Stimulated activated CD8-positive, alpha-beta memory T cell treated with anti-CD3 and anti-CD28 coated beads, Interleukin-7, amount 100 ng/mL, for 1 hour (primary cell): ENCODE measurements at places on chromosomes 3 and 15.

DNA sequence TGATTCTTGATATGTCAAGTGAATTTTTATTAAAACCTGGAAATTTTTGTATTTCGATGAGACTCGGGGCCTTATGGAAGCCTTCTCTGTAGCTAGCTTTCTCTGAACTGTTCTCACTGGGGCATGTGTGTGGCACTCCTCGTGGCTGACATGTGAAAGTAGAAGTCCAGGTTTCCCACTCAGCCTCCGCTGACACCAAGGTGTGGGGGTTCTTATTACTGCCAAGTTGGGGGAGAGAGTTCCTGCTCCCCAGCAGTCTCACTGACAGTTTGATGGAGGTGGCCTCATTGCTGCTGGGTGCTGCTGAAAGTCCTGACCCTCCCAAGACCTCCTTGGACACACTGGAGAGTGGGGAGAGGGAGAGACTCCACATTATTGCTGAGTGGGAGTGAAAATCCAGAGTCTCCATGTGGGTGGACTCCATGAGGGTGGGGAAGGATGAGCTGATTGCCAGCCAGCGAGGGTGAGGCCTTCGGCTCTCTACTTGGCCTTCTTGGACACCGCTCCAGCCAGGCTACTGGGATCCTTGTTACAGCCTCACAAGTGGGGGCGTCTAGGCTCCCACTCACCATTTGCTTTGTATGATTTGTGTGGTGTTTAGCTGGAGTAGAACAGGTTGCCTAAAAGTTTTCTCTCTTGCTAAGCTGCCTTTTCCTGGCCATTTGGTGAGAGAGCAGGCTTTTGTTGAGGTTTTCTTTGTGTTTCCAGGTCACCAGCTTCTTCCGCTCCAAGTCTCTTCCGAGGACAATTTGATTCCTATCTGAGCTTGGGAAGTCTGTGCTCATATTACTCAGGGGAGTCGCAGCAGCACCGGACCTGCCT lies 64.1 kb downstream of the LSM3 start:
- DNase-seq = no peak

- DNase-seq = no peak
Measured at GRCh38 chr3:61561374-61562041, at the start of gene PTPRG. Gene PTPRG, plus strand, starts transcription at chr3:61561571. Its CDS starts 717 bp downstream, at chr3:61562288.

GRCh38 chr3:134650431-134651346 lies at the start of gene KY:
Gene KY, minus strand, starts transcription at chr3:134651022. Its CDS starts 62 bp downstream, at chr3:134650960.
- no peak for DNase-seq

DNA sequence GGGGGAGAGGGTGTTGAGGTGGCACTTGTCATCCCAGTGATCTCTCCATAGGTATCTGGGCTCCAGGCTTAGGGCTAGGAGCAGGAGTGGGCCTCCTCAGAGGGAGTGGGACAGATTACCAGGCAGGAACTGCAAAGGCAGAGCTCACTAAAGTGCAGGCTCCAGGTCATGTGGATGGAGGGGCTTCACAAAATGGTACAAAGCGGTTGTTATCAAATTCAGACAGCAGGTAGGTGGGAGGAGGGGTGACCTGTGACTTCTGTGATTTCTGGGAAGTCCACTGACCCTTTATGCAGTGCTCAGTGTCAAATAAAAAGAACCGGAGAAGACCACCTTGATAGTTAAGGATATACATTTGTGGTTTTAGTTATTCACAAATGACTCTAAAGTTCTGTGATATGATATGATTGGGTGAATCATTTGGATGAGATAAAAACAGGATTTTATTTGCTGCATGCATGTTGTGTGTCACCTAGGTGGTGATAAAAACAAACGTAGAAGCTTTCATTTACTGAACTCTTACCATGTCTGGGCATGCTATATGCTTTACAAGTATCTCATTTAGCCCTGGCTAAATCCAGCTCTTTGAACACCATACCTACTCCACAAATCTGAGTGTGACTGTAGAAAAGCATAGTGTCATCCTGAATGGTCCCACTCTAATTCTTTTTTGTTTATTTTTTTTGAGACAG lies 20.2 kb downstream of the ST6GAL1 start:
- no peak for DNase-seq

GRCh38 chr3:71072287-71072686 lies 511.2 kb downstream of the FOXP1 start:
- no peak for DNase-seq

DNA sequence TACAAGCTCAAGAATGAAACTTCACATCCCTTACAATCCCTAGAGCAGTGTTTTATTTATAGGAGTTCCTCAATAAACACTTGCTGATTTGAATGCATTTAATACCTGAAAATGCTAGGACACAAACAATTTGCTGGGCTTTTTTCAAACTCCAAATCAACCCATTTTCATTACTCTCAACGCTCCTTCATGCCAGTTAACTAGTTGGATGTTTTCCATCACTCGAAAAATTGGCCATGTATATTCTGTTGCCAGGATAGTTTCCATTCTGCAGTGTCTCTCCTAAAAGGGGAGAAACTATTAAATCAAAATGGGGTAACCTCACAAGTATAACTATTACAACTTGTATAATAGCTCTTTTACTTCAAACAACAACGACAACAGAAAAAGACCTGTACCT lies 1.2 kb downstream of the GBE1 start:
- no peak for DNase-seq

DNA sequence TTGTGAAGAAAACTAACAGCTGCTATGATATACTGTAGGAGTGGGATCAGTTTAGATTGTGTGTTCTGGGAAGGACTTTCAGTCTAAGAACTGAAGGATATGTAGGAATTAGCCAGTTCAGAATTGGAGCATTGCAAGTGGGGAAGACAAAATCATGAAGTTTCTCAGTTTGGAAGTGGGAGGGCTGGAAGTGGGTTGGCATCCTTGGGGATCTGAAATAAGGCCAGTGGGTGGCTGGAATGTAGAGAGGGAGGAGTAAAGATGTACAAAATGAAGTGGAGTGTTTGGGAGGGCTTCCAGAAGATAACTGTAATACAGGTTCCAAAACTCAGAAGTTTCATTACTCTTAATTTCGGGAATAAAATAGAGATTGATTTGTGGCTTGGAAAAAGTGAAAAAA lies 17.2 kb downstream of the SEC22A start:
- DNase-seq = no peak

DNA sequence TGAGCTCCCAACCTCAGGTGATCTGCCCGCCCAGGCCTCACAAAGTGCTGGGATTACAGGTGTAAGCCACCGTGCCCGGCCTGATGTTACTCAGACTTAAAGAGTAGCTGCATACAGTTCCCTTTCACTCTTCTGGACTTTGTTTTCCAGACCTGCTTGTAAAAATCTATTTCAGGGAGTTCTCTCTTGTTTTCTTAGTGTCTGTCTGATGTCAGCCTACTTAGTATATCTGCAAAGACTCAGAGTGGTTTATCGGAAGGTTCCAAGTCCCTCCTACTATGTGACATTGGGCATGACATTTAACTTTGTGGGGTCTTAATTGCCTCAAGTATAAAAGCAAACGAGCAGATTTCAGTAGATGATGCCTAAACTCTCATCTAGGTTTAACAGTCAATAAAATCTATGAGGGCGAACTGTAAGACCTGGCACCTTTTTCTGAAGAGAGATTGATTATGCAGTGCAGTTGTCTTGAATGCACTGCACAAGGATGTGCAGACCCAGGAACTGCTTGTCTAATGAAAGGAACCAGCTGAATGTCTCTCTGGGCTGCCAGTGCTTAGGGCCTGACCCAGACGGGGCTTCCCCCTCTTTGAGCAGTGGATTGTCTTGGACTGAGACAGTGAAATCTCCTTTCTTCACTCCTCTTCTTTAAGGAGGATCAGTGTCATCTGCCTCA lies 301.4 kb downstream of the PTPRG start:
- no peak for DNase-seq

- no peak for DNase-seq
Measured at GRCh38 chr3:29978036-29978435, 628.4 kb upstream of the TGFBR2 start.

- no peak for DNase-seq
Measured at GRCh38 chr3:130644628-130645253, 101.9 kb downstream of the PIK3R4 start.

- DNase-seq = no peak
Measured at GRCh38 chr3:56188201-56188600, 280.1 kb downstream of the ERC2 start.
